ENCODE measurements at places on chromosomes 13 and 19. TPM values are rescaled to one million over a fixed set of nuclear protein-coding genes. Genes with fewer than 3 reads are reported as not detected.

GRCh38 chr13:92137520-92137919 lies 739.1 kb downstream of the GPC5 start:
- DNase-seq: no peak

- peak; percentile 39 for DNase-seq
These were observed 44.2 kb downstream of the MBNL2 start for GRCh38 chr13:97266332-97266731.

- no peak for DNase-seq
These were observed 2.9 kb upstream of the HTR2A start for GRCh38 chr13:46899801-46900200.

GRCh38 chr19:43507880-43508279 lies 3.3 kb upstream of the PHLDB3 start:
- no peak for DNase-seq

The SLC46A3 gene
- total RNA-seq: 8.6 TPM

All from astrocyte (in vitro differentiated cells and primary cell).